NK-92 treated with Interleukin-12 subunit alpha and Interleukin-12 subunit beta, amount 100 ng/mL, for 24 hours (cell line): ENCODE measurements at places on chromosomes 11 and 22.

DNA sequence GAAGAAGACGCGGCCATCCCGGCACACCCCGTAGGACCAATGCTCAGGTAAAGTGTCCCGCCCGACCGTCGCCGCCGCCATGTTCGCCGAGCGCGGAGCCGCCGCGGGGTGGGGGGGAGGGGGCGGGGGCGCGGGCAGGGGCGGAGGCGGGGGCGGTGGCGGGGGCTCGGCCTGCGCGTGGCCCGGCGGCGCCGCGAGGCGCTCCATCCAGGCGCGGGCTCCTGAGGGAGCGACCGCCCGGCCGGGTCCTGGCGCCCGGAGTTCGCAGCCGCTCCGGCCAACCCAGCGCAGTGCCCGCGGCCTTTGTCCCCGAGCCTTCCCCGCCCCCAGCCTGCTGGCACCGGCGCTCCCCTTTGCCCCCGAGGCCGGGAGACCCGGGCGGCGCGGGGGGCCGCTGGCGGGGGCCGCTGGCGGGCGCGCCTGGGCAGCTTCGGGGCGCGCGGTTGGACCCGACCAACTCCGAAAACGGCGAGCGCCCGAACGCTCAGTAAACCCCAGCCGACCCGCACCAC is at the start of gene PLEKHA7:
PLEKHA7 (minus strand) TSS at position 94 of the 512 bp plus-strand sequence; CDS start at position 81, 13 bp downstream.
- no peak for DNase-seq

- no peak for DNase-seq
Observed at GRCh38 chr11:109037856-109038780, 373.2 kb downstream of the DDX10 start.

DNA sequence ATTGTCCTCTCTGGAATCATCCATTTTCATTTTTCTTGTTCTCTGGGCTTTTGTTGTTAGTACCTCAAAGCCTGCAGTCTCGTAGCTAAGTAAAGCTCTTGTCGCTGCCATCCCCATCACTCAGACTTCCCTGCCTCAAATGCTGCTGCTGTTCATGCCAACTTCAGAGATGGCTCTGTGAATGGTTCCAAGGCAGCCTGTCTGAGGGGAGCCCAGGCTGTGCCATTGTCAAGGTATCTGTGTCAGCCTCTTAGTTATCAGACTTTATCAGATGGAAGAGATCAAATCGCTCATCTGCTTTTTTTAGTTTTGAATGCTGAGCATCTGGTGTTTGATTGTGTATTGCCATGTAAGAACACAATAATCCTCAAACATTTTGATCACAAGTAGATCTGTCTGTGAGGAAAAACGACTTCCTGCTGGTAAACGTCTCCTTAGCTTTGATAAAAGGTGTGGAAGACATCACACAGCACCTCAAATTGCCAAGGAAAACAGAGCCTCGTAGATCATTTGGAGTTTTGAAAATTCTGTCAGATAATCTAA is 304.2 kb upstream of the ZC3H12C start:
- DNase-seq = no peak

DNA sequence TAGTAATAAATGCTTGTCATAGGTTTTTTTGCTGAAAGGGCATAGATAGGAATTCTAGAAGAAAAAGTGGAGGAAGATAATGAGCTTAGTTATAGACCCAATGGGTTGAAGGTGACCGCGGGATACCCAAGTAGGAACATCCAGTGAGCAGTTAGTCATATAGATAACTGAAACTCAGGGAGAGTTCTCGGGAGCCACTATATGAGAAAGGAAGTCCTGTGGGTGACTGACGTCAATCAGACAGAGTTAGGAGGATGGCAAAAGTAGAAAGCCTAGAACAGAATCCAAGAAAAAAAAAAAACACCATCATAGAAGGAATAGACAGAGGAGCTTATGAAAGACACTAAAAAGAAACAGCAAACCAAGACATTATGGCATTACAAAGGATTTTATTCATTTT is 1.6 kb upstream of the CNGA4 start:
- DNase-seq = no peak

- peak; percentile 29 for DNase-seq
Observed at GRCh38 chr22:37623075-37624016, 14.7 kb downstream of the GGA1 start.

GRCh38 chr11:105388006-105388405 is 221.9 kb upstream of the GRIA4 start:
- no peak for DNase-seq

DNA sequence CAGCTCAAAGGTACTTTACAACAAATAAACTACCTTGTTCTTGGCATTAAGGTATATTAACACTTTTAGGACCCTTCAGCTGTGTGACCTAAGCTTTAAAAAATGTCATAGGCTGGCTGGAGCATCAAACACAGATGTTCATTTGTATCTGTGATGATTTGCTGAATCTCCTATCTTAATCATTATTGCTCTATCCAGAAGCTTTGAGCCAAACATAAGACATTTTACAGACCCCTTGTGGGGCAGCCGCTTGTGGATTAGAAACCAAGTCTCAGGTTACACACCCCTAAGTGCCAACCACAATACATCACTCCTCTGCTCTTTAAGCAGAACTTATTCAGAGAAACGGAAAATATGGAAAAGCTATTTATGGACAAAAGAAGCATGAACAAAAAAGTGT is 394.2 kb upstream of the CCDC90B start:
- no peak for DNase-seq

- DNase-seq = no peak
Observed at GRCh38 chr22:31895411-31896123, 48.8 kb upstream of the YWHAH start.

DNA sequence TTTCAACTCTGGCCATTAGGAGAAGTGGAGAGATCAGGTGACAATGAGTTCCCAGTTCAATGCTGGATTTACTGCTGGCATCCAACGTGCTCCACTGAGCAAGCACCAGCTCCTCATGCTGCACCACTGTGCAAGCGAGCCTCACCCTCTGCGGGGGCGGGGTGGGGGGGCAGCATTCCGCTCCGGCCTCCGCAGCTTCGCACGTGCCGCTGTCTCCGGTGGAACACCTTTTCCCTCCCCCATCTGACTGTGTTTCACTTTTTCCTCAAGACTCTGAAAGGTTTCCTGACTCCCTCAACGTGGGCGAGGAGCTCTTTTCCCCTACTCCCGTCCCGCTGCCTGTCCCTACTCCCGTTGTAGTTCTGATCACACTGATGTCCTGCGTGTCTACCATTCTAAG is 835 bp upstream of the RHOD start:
- DNase-seq = no peak

DNA sequence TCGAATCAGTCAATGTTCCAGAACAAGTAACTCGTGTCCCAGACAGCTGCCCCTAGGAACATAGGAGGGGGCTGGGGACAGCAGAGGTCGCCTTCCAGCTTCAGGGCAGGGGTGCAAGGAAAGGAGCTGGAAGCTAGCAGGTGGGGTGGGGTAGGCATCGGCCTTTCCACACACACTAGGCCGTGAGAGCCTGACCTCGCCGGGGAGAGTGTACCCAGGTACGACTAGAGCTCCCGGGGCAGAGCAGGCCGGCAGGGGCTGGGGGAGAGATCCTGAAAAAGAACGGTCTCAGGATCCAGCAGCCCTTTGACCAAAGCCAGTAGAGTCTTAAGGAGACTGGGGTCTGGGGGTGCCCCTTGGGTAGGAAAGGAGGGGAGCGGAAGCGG is 1127.5 kb downstream of the BRD1 start:
- no peak for DNase-seq

DNA sequence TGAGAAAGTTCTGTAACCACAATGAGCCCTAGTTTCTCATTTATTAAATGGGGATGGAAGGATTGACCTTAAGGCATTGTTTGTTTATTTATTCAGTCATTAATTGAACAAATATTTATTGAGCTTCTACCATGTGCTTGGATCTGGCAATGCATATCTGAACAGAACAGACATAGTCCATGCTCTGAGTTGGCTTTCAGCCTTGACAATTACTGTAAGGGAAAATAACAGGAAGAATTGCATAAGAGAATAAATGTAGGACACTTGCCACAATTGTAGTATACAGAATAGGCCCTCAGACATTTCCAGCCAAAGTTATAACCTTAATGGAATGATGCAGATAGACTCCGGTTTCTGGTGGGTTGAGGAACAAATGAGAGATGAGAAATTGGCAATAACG is 160.5 kb upstream of the TTC12 start:
- no peak for DNase-seq

DNA sequence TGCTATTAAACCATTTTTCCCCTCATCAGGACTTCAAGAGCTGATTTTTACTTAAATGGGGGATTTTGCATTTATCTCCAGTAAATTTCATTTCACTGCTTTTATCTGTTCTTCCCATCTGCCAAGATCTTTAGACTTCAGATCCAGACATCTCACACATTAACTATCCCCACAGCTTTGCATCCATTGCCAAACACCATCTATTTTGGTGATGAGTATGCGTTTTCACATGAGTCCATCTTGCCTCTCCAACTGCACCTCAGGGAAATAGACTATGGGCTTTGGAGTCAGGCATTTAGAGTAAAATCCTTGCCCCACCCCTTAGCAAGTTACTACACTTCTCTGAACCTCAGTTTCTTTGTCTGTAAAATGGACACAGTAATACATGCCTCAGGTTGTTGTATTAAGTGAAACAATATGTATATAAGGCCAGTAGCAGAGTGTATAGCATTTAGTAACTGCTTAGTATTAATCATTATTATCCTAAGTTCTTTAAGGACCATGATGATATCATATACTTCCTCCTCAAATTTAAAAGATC is 53.6 kb upstream of the NFRKB start:
- DNase-seq = no peak

GRCh38 chr22:23113067-23113846 is 28.5 kb downstream of the RSPH14 start:
- DNase-seq = no peak

- DNase-seq = no peak
Observed at GRCh38 chr11:90204832-90205646, 17.8 kb downstream of the CHORDC1 start.

DNA sequence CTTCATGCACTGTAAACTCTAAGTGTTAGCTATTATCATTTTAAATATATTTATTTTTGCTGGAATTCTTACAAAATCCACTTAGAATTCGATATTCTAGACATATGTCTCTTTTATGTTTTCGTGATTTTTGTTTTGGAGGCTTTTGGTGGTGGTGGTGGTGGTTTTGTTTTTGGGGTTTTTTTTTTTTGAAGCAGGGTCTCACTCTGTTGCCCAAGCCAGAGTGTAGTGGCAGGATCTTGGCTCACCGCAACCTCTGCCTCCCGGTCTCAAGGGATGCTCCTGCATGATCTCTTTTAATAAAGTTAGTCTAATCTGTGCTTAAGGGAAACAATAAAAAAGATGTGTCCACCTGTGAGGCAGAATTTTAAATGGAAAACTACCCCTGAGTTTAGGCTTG is 117.7 kb downstream of the MRTFA start:
- DNase-seq = no peak

DNA sequence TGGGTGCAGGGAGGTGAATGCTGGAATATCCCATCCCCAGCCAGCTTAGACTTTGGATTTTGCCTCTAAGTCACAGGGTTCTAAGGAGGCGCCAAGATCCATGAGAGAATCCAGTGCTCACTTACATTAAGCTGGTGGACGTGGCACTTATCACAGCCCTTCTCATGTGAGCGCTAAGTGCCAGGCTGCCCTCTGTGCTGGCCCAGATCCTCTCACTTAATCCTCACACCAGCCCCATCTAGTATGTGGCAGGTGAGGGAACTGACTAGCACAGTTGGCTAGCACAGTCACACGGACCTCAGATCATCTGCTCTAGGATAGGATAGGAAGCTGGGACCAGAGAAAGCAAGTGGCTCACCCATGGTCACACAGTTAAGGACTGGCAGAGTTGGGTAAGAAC is 3.6 kb downstream of the HMOX1 start:
- DNase-seq = no peak

GRCh38 chr11:16606784-16607674 is 131.4 kb upstream of the C11orf58 start:
- no peak for DNase-seq

- no peak for DNase-seq
Observed at GRCh38 chr11:107898270-107898669, 30.0 kb upstream of the RAB39A start.

- no peak for DNase-seq
Observed at GRCh38 chr11:46381048-46381818, at the start of gene MDK. Gene MDK (plus strand): TSS chr11:46381669. CDS start chr11:46382058, 389 bp downstream.

GRCh38 chr11:120235024-120235628 is 4.8 kb upstream of the POU2F3 start:
- peak; percentile 56 for DNase-seq

GRCh38 chr22:21968452-21969129 is 14.0 kb downstream of the TOP3B start:
- no peak for DNase-seq

DNA sequence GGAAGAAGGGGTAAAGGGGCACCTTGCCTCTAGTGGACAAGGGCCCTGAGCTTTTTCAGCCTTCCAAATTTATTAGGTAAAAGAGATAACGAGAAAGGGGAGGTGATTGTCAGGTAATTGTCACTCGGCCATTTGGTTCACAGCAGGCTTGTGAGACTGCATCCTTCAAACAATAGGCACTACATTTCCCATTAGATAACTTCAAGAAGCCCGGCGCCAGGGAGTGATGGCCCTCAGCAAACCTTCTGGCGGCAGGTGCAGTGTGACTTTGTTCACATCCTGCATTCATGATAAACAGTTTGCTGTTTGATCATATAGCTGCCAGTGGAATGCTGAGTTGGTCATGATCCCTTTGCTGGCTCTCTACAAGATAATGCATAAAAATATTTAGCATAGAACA is 185.1 kb downstream of the CWF19L2 start:
- no peak for DNase-seq

DNA sequence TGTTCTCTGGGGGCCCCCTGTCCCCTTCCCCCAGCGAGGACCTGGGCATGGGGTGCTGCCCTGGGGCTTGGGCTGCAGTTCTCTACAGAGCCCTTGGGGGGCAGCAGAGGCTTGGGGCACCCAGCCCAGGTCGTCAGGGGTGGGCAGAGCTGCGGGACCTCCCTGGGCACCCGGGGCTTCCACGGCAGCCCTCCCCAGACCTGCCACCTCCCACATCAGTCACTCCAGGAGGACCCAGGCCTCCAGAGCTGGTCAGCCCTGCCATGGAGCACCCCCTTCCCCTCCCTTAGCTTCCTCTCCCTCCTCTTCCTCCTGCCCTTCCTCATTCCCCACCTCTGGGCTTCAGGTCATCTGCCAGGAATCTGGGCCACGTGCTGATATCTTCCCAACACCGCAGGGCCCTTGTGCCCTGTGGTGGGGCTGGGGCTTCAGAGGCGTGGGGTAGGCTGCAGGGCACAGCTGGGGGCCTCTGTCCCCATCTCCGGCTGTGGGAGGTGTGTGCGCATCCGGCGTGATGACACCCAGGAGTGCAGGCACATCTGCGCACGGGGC is 5.8 kb downstream of the TSPAN4 start:
- DNase-seq = no peak

GRCh38 chr11:38155856-38156255 is 1557.8 kb upstream of the RAG2 start:
- DNase-seq = no peak

GRCh38 chr11:114367244-114367957 is 32.9 kb downstream of the C11orf71 start:
- no peak for DNase-seq

- DNase-seq = no peak
Observed at GRCh38 chr11:134543241-134543640, 131.2 kb upstream of the B3GAT1 start.
